Activated effector memory CD4-positive, alpha-beta T cell treated with Interleukin-2 at 50 U/mL for 16 hours (primary cell): ENCODE measurements at places on chromosomes 1 and 21.

DNA sequence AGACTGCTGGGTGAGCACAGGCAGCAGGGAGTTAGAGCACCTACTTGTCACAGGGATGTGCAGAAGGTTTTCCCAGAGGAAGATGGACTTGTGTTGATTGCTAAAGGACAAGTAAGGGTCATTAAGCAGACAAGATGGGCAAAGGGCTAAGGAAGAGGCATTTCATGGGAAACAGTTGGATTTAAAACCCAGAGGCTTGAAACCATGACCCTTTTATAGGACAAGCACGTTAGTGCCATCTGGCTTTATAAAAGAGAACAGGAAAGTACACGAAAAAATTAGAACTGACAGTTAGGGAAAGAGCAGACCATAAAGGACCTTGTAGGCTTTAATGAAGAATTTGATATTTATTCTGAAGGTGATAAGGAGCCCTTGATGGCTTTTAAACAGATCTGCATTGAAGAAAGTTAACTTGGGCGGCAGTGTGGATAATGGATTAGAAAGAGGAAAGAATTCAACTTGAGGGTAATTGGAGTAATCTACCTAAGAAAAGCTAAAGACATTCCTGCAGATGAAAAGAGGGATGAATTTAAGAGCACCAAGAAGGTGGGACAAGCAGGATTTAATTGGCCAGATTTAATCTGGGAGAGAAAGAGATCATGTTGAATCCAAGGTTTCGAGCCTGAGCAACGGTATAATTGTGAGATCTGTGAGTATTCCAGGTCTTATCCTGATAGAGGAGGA, 68.6 kb downstream of the ZC3H11B start:
- DNase-seq, result no peak

DNA sequence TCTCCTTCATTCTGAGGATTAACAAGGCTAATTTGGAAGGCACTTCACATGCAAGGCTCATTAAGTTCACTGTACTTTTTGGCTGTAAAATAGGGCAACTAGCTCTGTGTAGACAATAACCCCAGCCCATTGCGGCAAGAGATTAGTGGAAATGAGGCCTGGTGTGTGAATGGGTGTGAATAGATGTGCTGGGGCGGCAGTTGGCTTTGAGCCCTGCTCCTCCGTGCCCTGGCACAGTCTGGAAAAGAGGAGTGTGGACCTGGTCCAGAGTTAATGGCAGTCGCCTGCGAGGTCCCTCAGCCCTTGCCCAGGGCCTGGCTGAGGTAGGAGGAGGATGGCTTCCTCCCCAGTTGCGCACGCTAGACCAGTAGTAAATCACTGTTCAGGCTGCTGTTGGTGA, 4.8 kb downstream of the KISS1 start:
- no peak for DNase-seq

- no peak for DNase-seq
These were observed 213.9 kb upstream of the LYPLAL1 start for GRCh38 chr1:218959784-218960183.

DNA sequence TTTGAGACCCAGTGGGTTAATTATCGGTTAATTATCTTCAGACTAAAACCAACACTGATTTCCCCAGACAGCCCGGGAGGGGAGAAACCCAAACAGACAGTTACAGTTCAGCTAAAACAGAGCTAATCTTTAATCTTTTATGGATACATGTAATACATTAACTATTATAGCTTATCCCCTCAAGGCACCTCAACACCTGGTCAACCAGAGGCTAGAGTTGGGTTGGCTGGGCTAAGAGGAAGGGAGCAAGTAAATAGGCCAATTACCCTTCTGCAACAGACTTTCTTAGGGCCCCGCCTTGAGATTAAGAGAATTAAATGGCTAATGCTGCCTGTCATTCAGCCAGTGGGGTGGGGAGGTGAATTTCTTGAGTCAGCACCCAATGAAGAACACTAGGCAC, 6.6 kb upstream of the MED18 start:
- DNase-seq, result no peak

- DNase-seq, result no peak
These were observed 224.6 kb upstream of the C1orf174 start for GRCh38 chr1:4124631-4125145.

DNA sequence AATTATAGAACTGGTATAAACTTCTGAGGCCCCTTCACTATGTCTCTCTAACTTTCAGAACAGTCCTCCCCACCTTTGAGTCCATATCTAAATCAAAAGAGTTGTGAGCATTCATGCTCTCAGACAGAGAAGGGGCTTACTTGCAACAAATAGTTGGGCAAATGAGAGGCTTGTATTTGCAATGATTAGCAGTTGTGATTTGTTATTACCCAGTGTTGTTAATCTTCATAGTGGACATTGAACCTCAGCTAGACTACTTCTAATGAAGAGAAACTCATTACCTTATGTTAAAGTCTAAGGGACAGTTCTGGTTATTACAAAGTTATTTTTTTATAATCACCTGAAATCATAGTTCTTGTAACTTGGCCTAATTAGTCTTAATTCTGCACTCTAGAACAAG, 114.5 kb downstream of the RABGAP1L start:
- DNase-seq, result no peak

DNA sequence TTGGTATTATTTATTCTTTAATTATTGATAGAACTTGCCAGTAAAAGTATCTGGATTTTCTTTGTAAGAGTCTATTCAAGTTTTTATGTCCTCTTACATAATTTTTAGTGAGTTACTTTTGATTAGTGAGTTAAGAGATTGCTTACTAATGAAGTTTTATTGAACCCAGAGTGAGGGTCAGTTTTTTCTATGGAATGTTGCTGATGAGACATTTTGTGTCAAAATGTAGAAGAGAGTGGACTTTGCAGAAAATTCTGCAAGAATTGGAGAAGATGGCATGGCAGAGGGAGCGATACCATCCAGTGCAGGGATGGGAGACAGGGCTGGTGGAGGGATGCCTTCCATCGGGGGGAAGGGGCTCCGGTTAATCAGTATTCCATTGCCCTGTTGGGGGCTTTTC, 11.0 kb downstream of the MTARC2 start:
- DNase-seq, result no peak

GRCh38 chr1:228145463-228146416, 4.0 kb upstream of the GJC2 start:
- no peak for DNase-seq
